ENCODE measurements at places on chromosomes 4 and X.

GRCh38 chrX:133992882-133993281, 7.5 kb upstream of the GPC3 start:
- no peak for DNase-seq

DNA sequence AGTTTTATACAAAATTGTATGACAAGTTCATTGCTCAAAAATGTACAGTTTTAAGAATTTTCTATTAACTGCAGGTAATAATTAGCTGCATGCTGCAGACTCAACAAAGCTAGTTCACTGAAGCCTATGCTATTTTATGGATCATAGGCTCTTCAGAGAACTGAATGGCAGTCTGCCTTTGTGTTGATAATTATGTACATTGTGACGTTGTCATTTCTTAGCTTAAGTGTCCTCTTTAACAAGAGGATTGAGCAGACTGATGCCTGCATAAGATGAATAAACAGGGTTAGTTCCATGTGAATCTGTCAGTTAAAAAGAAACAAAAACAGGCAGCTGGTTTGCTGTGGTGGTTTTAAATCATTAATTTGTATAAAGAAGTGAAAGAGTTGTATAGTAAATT, 131.0 kb downstream of the TET2 start:
- DNase-seq: no peak

GRCh38 chr4:6280365-6280996, 10.8 kb downstream of the WFS1 start:
- no peak for DNase-seq

DNA sequence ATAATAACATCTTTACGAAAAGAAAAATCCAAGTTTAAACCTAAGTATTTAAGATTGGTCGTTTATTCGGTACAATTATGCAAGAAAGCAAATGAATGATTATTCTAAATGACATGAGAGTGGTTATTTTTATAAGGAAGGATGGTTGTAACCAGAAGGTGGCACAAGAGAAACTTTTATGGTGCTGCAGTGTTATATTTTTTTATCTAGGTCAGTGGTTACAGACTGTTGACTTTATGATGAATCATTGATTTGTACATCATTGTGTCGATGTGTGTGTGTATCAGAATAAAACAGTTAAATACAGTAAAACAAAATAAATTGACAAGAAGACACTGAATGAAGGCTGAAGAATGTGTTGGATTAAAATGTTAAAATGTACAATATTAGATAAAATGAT, 9.8 kb downstream of the DCAF8L2 start:
- no peak for DNase-seq

DNA sequence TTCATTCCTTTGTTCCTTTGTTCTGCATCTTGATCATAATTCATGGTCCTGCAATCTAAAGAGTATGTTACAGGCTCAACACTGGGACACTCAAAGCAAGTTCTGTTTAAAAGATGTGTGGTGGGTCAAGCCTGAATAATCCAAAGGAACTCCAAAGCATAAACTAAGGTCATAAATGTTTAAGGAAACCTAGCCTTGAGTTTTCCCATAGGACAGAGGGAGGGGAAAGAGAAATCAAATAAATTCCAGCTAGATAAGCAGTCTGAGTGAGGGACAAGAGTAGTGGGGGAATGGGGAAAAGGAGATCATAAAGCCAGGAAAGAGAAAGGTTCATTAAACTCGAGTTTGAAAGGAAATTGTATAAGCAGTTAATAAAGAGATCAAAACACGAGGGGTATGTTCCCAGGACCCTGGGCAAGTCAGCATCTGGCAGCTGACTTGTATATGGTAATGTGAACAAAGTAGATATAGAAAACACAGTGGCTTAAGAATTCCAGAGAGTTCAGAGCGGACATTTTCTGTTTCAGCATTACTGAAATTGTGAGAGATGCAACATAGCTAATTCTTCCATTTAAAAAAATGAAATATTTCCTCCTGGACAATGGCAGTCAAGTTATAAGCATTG, 125.8 kb upstream of the EDNRA start:
- no peak for DNase-seq

DNA sequence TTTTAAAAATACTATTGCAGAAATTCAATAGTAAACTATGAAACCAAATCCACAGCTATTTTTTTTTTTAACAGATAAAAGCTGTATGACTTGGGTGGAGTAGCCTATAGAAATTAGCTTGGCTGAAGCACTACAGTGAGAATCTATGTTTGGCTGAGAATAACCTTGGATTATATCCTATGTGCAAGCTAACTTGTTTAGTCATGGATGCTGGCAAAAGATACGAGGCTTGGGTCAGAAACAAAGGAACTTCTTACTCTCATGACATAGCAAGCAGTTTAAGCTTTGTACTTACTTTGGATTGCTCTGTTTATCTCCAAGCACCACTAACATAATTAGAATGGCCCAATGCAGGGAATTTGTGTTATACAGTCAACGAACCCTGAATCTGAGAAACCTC, 119.2 kb upstream of the GRID2 start:
- no peak for DNase-seq

DNA sequence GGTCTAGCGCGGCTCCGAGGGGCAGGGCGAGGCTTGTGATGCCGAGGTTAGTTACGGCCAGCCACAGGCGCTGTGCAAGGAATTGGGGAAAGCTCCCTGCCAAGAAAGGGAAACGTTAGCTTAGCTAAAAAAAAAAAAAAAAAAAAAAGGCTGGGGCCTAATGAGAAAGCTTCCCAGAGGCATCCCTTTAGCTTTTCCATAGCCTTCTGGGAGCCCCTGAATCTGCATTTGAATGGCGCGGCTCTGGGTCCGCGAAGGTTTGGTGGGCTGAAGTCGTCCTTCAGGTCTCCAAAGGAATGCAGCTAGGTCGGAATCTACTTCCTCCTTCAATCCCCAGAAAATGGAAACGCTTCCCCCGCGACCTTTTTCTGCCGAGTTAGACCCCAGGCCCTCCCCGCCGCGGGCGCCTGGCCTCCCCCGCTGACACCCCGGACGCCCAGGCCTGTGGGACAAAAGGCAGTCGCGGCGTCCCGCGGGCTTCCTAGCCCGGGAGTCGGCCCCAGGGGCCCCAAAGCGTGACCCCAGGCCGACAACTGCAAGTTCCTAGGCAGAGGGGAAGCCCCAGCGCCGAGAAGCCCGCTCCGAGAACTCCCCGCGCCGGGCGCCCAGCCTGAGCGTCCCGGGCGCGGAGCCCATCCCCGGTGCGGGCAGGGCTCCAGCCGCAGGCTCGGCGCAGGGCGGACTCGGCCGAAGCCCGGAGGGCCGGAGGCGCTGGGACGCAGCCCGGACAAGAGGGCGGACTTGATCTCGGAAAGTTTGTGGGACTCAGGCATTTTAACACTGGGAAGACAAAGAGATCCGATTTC, 605 bp upstream of the FAT1 start:
- DNase-seq: no peak

DNA sequence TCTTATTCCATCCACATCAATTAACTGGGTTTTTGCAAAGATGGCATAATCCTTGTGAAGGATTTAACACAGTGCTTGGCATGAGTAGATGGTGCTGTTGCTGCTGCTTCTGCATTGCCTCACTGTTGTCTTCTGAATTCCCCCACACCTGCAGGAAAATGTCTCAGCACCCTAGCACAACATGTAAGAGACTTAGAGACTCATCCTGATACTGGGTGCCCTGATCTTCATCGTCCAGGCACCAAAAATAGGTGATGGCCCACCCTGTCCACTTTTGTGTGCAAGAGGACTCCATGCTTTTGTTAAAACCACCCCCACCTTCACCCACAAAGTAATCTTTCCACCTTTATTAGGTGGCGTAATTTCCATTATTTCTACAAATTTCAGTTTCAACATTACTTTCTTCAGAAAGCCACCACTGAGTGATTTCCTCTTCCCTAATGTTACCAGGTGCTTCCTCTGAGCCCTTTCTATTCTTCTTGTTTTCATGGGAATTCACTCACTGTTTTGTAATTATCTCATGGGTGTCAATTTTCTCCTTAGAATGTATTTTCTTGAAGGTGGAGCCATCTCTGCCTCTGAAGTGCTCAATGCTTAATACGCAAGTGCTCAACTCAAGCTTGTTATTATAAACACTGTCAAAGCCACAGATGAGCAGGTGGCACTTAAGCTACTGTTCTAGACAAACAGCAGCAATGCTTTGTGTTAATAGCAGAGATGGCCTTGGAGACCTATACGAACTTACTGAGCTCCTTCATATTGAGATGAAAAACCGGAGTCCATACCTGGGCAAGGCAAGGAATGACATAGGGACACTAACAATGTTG, 89.5 kb downstream of the HS3ST1 start:
- DNase-seq: no peak

DNA sequence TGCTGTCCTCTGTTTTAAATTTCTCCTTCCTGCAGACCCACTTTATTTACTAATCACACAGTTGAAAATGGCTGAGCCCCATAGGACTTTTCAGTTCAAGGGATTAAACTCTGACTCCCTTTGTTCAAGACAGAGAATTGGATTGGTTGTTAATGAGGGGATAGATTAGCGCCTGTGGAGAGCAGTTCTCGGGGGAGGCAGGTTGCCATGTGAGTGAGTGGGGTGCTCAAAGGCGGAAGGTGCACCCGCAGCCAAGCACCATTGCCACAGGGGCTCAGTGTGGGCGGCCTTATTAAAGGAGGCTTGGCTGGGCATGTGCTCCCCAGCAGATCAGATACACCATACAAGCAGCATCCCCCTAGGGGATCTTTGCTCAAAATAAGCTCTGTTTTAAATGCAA, 7.9 kb upstream of the CBR4 start:
- DNase-seq: no peak

DNA sequence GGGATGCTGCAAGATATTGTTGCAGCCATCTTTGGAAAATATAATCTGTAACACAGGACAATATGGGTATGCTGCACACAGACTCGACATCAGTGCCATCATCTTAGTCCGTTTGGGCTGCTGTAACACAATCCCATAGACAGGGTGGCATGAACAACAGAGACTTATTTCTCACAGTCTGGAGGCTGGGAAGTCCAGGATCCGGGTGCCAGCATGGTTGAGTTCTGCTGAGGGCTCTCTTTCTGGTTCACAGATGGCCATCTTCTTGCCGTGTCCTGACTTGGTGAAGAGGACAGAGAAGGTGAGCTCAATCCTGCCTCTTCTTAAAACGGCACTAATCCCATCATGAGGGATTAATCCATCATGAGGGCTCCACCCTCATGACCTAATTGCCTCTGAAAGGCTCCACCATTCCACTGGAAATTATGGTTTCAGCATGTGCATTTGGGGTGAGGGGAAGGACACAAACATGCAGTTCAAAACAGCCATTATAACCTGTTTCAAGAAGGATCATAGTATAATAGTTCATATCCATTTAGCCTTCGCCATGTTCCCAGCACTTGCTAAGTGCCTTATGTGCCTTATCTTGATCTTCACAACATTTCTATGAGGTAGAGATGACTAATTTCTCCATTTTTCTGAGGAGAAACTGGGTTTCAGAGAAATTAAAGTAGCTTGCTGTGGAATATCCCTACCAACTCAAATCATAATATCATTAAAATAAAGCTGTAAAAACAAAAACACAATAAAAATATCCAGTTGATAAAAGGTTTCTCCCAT, 27.9 kb upstream of the SPP1 start:
- DNase-seq: no peak

DNA sequence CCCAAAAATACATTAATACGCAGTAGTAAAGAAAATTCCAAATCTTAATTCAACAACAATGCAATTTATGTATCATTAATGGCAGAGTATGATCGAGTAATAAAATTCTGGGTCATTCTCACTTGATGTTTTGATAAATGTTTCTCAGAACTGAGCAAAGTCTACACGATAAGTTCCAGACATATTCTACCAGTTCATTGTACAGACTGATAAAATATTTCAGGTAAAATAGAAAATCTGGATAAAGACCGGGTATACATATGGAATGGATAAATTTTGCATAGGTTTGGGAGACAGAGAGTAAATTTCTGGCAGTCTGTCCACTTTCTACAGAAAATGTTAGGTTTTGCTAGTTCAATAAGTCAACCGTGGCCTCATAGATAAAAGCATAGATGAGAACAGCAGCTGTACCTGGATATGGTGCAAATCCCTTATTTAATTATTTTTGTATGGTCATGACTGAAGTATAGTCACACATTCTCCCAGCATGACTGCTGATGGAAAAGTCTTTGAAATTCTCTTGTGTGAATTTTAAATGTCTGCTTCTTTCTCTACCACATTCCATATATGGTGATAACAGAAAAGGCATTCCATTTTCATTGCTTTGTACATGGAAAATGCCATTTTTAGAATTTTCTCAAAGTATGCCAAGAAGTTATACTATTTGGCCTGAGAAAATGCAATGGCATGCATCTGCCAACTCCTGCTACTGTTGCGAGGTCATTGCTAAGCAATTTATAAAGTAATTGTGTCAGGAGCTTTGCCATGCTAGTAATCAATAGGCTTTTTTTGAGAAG, 301.9 kb upstream of the ARSJ start:
- DNase-seq: no peak

DNA sequence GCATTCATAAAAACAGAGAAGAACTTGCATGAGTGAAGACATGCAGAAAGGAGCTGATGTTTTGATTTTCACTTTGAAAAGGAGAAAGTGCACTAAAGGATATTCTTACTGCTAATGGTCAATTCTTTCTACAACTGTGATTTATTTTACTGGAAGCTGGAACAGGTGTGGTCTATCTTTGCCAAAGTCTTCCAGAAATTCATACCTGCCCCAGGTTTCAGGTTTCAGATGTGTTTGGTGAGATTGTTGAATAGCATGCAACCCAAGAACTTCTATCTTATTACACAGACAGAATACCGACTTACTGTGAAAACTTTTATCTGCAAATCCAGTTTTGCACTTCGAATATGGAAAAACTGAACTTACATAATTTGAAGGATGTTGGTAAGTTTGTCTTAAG, 388.3 kb downstream of the PDGFC start:
- no peak for DNase-seq

DNA sequence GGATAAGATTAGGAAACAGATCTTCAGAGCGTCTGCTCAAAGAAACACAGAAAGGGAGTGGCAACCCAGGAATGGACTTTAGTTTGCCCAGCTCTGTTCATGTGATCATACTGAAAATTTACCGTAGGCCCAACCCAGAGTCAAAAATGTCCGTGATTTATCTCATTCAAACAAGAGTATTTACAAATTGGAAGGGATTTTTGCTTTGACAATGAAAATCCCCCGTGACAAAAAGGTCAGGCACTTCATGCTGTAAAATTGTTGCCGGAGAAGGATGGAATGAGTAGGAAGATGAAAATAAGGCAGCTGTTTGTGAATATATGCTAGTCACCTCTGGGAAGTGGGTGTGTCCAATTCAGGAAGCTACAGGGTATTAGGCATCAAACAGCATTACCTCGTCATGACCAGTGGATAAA, 1.2 kb downstream of the SULT1B1 start:
- no peak for DNase-seq

GRCh38 chr4:186676531-186677161, 47.0 kb downstream of the FAT1 start:
- no peak for DNase-seq

GRCh38 chr4:95129031-95129430, 371.3 kb downstream of the BMPR1B start:
- DNase-seq: no peak

GRCh38 chrX:40106676-40107290, 9.0 kb upstream of the BCOR start:
- DNase-seq: no peak

Data from activated CD4-positive, CD25-positive, alpha-beta regulatory T cell (primary cell).